ENCODE measurements at places on chromosomes 5 and 9. TPM values are rescaled to one million over a fixed set of nuclear protein-coding genes. Genes with fewer than 3 reads are reported as not detected.

HAPLN1 gene
- total RNA-seq: 1.8 TPM

GRCh38 chr5:133234273-133234672 is 182.5 kb downstream of the HSPA4 start:
- no peak for ATAC-seq

DNA sequence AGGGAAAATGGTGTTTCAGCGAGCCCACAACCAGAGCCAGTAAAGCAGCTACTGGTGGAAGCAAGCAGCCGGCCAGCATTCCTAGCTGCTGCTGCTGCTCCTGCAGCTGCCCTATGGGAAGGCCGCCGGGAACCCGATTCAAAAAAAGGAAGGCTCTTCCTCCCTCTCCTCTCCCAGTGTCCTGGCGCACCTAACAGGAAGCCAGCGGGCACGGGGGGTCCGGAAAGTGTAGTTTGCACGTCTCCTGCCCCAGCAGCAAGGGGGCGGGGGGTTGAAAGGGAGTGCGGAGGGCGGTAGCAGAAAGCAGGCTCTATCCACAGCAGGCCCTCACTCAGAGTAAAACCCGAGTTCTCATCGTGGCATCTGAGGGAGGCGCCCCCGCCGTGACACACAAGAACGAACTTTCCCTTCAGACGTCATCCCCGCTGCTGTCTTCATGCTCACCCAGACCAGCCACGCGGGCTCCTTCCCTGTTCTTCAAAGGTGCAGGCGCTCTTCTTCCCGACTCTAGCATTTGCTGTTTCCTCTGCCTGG is 16.5 kb downstream of the GRXCR2 start:
- ATAC-seq: peak; percentile 80

DNA sequence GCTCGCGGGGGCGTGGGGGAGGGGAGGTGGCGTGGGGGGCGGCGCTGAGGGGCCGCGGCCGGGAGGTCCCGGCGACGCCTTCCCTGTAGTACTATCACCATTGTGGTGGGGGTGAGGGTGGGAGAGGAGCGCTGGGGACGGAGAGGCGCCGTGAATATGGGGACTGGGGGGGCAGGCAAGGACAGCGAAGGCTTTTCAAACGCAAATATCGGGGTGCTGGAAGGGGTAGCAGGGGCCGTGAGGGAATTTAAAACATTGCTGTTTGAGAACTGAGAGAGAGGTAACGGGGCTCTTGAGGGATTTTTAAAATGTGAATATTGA is 427 bp downstream of the RBM27 start:
- ATAC-seq: no peak

PCDHB5 gene
- total RNA-seq: 4.2 TPM

GRCh38 chr5:1067141-1068121 is 44.4 kb downstream of the SLC12A7 start:
- no peak for ATAC-seq

KIF4B gene
- 0.08 TPM for total RNA-seq

PCDHA7 gene
- 0.35 TPM for total RNA-seq

DNA sequence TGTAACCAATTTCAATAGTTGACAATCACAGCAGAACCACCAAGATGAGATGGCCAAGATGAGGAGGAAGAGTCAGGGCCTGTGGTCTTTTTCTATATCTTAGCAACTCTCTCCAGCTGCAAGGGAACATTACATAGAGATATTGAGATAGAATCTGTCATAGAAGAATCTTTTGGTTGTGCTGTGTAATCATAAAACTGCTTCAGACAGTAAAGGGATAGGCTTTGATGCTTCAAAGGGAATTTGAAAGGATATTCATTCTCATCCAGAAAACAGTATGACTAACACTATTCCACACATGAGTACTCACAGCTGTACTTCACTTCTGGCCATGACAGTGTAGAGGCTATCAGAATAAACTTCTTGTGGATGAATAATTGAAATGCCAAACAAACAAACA is 145.9 kb downstream of the YIPF5 start:
- ATAC-seq: no peak

DNA sequence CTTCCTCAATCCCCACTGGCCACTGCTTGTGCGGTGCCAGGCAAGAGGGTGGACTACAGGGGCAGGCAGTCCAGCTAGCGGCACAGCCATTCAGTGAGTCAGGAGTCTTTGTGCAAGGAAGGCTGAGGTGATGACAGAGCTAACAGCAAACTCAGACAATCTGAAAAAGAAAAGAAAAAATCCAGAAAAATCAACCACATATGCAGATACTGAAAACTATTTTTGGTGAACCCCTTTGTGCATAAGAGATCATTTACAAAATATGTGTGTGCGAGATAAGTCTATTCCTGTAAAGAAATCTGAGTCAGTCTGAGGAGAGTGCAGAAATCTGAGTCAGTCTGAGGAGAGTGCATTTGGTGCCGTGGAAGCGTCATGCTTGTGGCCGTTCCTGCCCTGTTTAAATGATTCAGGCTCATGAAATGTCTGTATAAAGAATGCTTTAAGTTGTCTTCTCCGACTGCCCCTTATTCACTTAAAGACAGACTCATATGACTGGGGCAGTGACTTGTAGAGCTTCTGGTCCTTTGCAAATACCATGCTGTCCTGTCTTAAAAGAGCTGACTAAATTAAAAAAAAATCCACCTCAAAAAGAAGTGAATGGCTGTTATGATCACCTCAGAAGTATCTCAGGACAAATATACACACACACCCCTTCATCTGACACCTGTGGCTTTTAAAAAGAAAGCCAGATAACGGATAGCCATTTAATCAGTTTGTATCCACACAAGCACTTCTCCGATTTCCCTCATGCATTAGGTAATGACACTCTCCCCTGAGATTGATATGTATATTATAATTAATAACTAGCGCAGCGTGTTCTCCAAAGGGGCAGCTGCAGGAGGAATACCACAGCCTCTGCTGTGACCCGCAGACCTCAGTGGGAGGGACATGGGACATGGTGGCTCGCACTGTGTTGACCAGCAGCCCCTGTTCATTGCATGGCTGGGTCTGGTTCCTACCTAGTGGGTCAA is 47.3 kb downstream of the TRIO start:
- ATAC-seq: peak; percentile 79

- ATAC-seq: no peak
Observed at GRCh38 chr9:7289773-7290172, 509.8 kb downstream of the DMAC1 start.

DNA sequence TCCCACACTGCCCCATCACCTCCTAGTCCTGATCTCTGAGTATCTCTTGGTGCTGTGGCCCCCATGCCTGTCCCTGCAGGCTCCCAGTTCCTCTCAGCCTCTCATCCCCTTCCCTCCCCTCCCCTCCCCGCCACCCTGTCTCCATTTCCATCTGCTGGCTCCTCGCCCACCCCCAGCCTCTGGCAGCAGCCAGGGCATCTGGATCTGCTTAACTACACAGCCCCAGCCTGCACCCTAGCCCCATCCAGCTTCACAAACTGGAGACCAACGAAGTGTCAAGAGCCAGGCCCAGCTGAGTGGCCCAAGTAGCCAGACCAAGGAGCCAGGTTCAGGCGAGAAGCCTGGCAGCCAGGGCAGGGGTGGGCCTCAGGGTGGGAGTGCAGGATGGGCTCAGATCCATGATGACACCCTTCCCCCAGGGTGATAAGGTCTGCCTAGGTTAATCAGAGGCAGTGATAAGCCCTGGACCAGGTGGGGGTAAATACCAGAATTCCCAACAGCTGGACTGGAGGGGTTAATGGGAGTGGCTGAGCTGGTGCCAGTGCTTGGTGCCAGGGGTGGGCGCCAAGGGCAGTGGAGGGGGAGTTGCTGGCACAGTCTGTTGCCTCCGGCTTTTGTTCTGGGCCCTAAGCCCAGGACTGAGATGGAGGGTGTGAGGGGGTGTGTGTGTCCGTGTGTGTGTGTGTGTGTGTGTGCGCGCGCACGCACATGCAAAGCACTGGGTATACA is 2.5 kb downstream of the IL11RA start:
- ATAC-seq: peak; percentile 68

SPATA31C1 gene
- total RNA-seq: not detected

All from gastroesophageal sphincter (tissue), 4 donors.